Spinal cord (tissue), 10 donors: ENCODE measurements at places on chromosomes 5 and 9. TPM values are rescaled to one million over a fixed set of nuclear protein-coding genes. Genes with fewer than 3 reads are reported as not detected.
A peak's percentile ranks its signal among the peaks of the same experiment; 100 is the strongest.

DNA sequence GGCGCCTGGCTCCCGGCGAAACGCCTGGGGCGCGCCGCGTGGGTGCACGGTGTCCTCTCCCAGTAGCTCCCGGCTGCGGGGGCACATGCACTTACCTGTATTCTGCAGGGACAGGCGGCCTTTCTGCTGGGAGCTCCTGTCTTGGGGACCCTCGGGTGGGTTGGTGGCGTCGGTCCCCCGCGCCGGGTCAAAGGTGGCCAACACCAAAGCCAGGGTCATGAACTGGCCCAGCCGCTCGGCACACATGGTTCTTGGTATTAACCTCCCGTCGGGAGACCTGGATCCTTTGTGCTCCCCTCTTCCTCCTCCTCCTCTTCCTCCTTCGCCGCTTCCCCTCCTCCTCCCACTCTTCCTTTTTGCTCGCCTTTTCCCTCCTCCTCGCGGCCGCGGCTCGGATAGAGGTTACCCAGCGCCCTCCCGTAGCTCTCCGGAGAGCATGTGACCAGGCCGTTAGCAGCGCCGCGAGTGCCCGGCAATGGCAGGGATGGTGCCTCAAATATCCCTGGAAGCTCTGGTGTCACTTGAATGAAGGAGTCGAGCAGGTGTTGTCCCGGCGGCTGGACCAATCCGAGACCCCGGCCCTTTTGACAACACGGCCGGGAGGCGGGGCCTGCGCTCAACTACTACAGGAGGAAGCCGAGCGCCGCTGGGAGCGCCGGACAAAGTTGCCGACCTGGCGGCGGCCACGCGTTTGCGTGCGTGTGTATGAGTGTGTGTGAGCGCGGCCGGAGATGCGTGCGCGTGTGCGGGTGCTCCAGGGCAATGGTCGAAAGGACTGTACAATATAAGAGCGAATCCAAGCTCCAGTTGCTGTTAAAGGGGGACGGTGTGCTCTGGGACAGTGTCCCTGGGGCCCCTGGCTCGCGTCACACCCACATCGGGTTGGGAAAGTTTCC, at the start of gene STC2:
TSS of gene STC2 (minus strand) at position 467 of the 896 bp plus-strand sequence. CDS start at position 246, 221 bp downstream.
- no peak within 1 kb of the TSS for H3K27ac ChIP-seq

DNA sequence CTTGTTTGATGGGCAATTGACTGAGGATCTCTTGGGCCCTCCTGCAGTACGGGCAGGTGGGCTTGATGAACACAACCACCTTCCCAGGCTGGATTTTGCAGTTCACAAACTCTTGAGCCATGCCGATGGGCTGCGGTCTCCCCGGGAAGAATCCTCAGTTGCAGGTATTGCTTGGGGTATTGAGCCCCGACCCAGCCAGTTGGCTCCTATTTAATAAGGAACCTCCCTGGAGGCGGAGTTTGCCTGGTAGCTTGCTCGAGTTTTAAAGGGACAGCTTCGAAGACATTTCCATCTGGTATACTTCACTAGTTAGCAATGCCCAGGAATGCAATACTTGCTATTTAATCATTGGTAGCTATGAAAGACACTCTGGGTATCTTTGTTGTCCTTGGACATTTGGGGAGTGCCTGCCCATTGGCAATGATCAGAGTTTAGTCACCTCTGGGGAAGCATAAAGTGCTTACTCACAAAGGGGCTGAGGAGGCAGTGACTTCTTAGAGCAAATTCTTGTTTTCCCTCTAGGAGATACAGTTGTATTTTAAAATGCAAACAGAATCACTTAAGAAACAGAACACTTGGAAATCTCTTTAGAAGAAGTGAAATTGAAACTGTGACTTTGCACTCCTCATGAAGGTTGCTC, at the start of gene GLRX:
TSS of gene GLRX (minus strand) at position 185 of the 640 bp plus-strand sequence. CDS start at position 121, 64 bp downstream.
- H3K4me3 ChIP-seq, result peak within 1 kb of the TSS; percentile 71
- H3K4me1 ChIP-seq, result peaks cover 24% of the 10 kb centered on the region
- peak; percentile 91 for DNase-seq
- H3K27ac ChIP-seq, result peak within 1 kb of the TSS; percentile 41

GRCh38 chr5:95847261-95847592, 24.7 kb upstream of the GLRX start:
- no peak overlapping the region for H3K27ac ChIP-seq
- H3K4me3 ChIP-seq, result no peak overlapping the region
- DNase-seq, result no peak

- DNase-seq, result no peak
- no peak overlapping the region for H3K4me3 ChIP-seq
- peaks cover 25% of the 10 kb centered on the region for H3K36me3 ChIP-seq
Observed at GRCh38 chr5:137635521-137635921, 100.4 kb downstream of the KLHL3 start.

Gene FOXD4L6
- 0.11 TPM for total RNA-seq
